ENCODE measurements at places on chromosomes 12 and 14.

GRCh38 chr14:61561104-61561503 is 134.2 kb upstream of the HIF1A start:
- DNase-seq, result peak; percentile 86

DNA sequence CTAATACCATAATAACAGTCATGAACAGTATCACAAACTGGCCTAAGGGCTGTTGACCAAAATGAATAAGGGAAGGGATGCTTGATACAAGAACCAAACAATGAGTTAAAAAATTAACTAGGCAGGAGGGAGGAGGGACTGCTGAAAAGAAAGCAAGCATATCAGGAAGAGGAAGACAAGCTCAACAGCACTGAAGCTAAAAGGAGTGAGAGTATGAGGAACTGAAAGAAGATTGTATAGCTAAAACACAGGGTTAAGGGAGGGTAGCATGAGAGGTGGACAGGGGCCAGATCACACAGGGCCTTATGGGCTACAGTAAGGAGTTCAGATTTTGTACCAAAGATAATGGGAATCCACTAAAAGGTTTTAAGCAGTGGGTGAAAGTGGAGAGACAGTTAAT is 34.1 kb downstream of the ITGA7 start:
- DNase-seq, result no peak

GRCh38 chr14:61065656-61066055 is 84.6 kb downstream of the SLC38A6 start:
- DNase-seq, result no peak

- DNase-seq, result no peak
These were observed 118.6 kb downstream of the PLXNC1 start for GRCh38 chr12:94266796-94267536.

- DNase-seq, result no peak
These were observed 22.9 kb downstream of the SPTB start for GRCh38 chr14:64856529-64857445.
